PC-3 (cell line): ENCODE measurements at places on chromosomes 12 and 14. TPM values are rescaled to one million over a fixed set of nuclear protein-coding genes. Genes with fewer than 3 reads are reported as not detected.

The TMEM132D gene
- not detected in 2 replicates for total RNA-seq

DNA sequence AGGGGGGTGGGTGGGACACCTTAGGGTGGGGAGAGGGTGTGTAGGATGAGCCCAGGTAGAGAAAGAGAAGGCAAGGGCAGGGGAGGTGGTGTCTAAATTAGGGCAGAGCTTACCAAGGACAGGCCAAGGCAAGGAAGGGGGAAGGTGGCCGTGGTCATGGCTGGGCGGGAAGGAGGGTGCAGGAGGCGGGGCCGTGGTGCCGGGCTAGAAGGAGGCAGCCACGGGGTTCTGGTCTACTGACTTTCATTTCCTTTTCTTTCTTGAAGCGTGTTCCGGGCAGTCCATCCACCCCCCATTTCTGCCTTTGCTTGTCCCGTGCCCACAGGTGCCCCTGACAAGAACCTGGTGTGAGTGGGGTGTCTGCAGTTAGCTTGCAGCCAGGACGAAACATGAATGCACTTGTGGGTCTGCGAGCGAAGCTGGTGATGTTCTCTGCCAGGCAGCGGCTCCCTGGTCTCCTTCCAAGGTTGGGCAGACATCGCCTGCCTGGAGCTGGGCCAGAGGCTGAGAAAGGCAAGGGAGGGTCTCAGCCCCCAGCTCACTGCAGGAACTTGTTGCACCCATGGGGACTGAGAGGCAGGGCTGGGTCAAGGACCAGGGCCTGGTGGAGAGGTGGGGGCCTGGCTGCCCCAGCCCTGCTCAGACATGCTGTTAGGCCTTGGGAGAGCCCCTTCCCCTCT is 58.2 kb downstream of the KIF26A start:
- DNase-seq = no peak
- H3K4me1 ChIP-seq = no peaks in the 10 kb centered on the region
- no peaks in the 10 kb centered on the region for H3K36me3 ChIP-seq

The LBHD2 gene
- total RNA-seq = not detected in 2 replicates

- H3K27ac ChIP-seq = no peak overlapping the region
- peak; percentile 32 for DNase-seq
- no peak overlapping the region for H3K4me3 ChIP-seq
- H3K27me3 ChIP-seq = no peaks in the 10 kb centered on the region
Measured at GRCh38 chr12:76144245-76144549, 59.7 kb upstream of the NAP1L1 start.

GRCh38 chr12:48851883-48852733 is at the start of gene DDX23:
Gene DDX23 (minus strand): TSS chr12:48852163. CDS start chr12:48845782, 6,381 bp downstream.
- peak within 1 kb of the TSS; percentile 60 for H3K27ac ChIP-seq
- peak; percentile 97 for DNase-seq
- H3K36me3 ChIP-seq = no peaks in the 10 kb centered on the region
- peaks cover 17% of the 10 kb centered on the region for H3K4me1 ChIP-seq

GRCh38 chr14:94517248-94517640 is 8.0 kb upstream of the SERPINA12 start:
- H3K4me1 ChIP-seq = no peaks in the 10 kb centered on the region
- H3K27ac ChIP-seq = no peak overlapping the region
- no peak overlapping the region for H3K4me3 ChIP-seq
- H3K27me3 ChIP-seq = peaks cover 7% of the 10 kb centered on the region; the same call in 1 of the 2 replicates
- H3K36me3 ChIP-seq = no peaks in the 10 kb centered on the region

GRCh38 chr12:132448463-132448820 is 41.5 kb upstream of the FBRSL1 start:
- no peaks in the 10 kb centered on the region for H3K36me3 ChIP-seq
- H3K4me1 ChIP-seq = peaks cover 4% of the 10 kb centered on the region; the same call in 1 of the 2 replicates
- no peak for DNase-seq
- no peak overlapping the region for H3K4me3 ChIP-seq
- no peaks in the 10 kb centered on the region for H3K27me3 ChIP-seq

The ZBTB25 gene
- total RNA-seq = 4.0 and 10.7 TPM in 2 replicates

The HRK gene
- total RNA-seq = 0.33 and 0.58 TPM in 2 replicates

The AQP6 gene
- not detected in 2 replicates for total RNA-seq

The ST8SIA1 gene
- total RNA-seq = not detected in 2 replicates

GRCh38 chr12:76636121-76636692 is 76.6 kb upstream of the OSBPL8 start:
- H3K27me3 ChIP-seq = no peaks in the 10 kb centered on the region
- H3K4me3 ChIP-seq = no peak overlapping the region
- peaks cover 49% of the 10 kb centered on the region for H3K4me1 ChIP-seq
- no peaks in the 10 kb centered on the region for H3K36me3 ChIP-seq
- peak overlapping the region; percentile 87 for H3K27ac ChIP-seq
- peak; percentile 74 for DNase-seq

DNA sequence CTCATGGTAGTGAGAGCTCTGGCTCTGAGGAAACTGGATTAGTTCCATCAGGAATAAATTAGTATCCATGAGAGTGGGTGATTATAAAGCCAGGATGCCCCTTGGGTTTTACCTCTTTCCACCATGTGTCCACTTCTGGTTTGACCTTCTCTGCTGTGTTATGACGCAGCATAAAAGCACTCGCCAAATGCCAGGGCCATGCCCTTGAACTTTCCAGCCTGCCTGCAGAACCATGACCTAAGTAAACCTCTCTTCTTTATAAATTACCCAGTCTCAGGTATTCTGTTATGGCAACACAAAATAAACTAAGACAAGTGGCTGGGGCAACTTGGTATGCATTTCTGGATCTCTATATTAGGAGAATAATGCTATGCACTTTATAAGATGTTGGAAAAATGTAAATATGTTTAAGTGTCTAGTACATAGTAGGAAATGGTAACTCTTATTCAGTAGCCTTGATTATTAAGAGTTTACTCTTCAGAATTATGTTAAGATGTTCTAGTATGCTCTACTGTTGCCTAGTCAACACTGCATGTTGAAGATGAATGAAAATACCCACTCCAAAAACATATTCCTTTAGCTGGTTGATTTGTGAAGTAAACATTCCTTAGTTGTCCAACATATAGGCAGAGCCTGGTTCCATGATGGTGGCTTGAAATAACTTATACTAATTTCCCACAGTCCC is 455.6 kb upstream of the TMPO start:
- no peak for DNase-seq
- H3K36me3 ChIP-seq = no peaks in the 10 kb centered on the region
- H3K27ac ChIP-seq = no peak overlapping the region

- H3K4me1 ChIP-seq = 0 out of 2 replicates have a peak, but pooled peaks cover 6% of the 10 kb centered on the region
- H3K27me3 ChIP-seq = no peaks in the 10 kb centered on the region
- no peak overlapping the region for H3K27ac ChIP-seq
- no peaks in the 10 kb centered on the region for H3K36me3 ChIP-seq
- H3K4me3 ChIP-seq = no peak overlapping the region
Measured at GRCh38 chr12:127536833-127537428, 730.0 kb upstream of the TMEM132C start.

GRCh38 chr14:105476831-105477659 is 2.4 kb downstream of the CRIP2 start:
- H3K27me3 ChIP-seq = no peaks in the 10 kb centered on the region
- peak overlapping the region; percentile 82 for H3K4me3 ChIP-seq
- H3K27ac ChIP-seq = peak overlapping the region; percentile 69
- H3K4me1 ChIP-seq = peaks cover 50% of the 10 kb centered on the region
- H3K36me3 ChIP-seq = no peaks in the 10 kb centered on the region
- no peak for DNase-seq

The CACNA1C gene
- total RNA-seq = not detected in 2 replicates

The NANOG gene
- not detected in 2 replicates for total RNA-seq

- H3K4me1 ChIP-seq = peaks cover 8% of the 10 kb centered on the region; the same call in 1 of the 2 replicates
- no peak for DNase-seq
- no peaks in the 10 kb centered on the region for H3K36me3 ChIP-seq
- H3K4me3 ChIP-seq = peak overlapping the region; percentile 13; the same call in 1 of the 2 replicates
- H3K27me3 ChIP-seq = no peaks in the 10 kb centered on the region
Measured at GRCh38 chr14:104108570-104109541, 23.4 kb downstream of the ASPG start.

GRCh38 chr12:14846876-14847580 is 3.7 kb upstream of the ART4 start:
- DNase-seq = no peak
- H3K4me1 ChIP-seq = peaks cover 11% of the 10 kb centered on the region
- no peaks in the 10 kb centered on the region for H3K27me3 ChIP-seq
- no peaks in the 10 kb centered on the region for H3K36me3 ChIP-seq

DNA sequence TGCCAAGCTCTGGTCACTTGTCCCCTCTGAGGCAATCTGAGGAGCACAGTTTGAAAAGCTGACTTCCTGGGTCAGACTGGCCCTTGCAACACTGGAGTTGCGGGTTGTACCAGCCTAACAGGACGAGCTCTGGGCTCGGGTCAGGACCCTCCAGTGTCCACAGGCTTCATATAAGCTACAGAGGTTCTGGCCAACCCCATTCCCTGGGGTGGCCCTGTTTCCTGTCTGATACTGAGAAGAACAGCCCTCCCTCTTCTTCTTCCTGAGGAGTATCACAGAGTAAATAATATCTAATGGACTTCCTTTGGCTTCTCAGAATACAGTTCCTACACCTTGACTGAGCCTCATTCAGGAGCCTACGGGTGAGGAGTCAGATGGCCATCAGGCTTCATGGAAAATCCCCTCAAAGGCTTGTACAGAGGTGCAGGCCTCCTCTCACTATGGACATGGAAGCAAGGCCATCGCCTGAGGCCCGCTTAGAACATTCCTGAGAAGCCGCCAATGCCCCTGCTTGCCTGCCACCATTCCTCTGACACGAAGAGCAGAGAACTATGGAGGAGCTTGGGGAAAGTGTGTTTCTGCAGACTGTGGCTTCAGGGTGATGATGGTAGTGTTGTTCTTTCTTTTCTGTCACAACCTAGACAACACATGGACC is 28.5 kb upstream of the ANO2 start:
- no peak for DNase-seq
- H3K27ac ChIP-seq = no peak overlapping the region
- H3K27me3 ChIP-seq = peaks cover 65% of the 10 kb centered on the region
- no peaks in the 10 kb centered on the region for H3K36me3 ChIP-seq

The SLC7A8 gene
- 0.63 and 3.8 TPM in 2 replicates for total RNA-seq

DNA sequence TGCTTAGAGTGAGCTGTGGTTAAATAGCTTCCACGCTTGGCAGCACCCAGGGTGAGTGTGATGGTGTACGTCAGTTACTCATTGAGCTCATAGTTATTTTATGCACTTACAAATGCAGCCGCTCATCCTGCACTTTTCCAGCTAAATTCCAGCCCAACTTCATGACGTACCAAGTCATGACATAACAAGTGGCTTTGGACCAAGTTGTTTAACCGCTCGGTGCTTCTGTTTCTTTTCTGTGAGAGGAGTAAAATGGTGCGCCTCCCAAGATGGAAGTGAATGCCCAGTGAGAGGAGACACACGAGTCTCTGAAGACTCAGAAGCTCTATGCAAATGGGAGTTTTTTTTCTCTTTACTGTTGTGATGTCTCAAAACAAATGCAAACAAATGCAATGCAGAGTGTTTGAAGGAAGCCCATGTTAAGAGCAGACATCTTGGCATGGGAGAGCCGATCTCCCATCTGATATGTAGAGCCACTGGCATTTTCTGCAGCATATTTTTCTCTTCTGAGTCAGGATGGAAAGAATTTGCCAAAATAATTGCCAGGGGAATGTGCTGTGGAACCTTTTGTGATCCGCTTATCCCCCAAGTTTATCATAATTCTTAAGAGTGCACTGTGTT is 72.2 kb downstream of the FBXW8 start:
- H3K27me3 ChIP-seq = no peaks in the 10 kb centered on the region
- H3K27ac ChIP-seq = no peak overlapping the region
- DNase-seq = no peak
- H3K36me3 ChIP-seq = no peaks in the 10 kb centered on the region

- H3K4me3 ChIP-seq = no peak overlapping the region
- no peaks in the 10 kb centered on the region for H3K4me1 ChIP-seq
- H3K27ac ChIP-seq = no peak overlapping the region
- no peaks in the 10 kb centered on the region for H3K27me3 ChIP-seq
- H3K36me3 ChIP-seq = no peaks in the 10 kb centered on the region
- no peak for DNase-seq
Measured at GRCh38 chr14:78335531-78335930, 165.4 kb downstream of the NRXN3 start.

- no peaks in the 10 kb centered on the region for H3K4me1 ChIP-seq
- H3K27ac ChIP-seq = no peak overlapping the region
- no peaks in the 10 kb centered on the region for H3K36me3 ChIP-seq
- DNase-seq = no peak
Measured at GRCh38 chr14:37413504-37414003, 181.5 kb downstream of the FOXA1 start.

DNA sequence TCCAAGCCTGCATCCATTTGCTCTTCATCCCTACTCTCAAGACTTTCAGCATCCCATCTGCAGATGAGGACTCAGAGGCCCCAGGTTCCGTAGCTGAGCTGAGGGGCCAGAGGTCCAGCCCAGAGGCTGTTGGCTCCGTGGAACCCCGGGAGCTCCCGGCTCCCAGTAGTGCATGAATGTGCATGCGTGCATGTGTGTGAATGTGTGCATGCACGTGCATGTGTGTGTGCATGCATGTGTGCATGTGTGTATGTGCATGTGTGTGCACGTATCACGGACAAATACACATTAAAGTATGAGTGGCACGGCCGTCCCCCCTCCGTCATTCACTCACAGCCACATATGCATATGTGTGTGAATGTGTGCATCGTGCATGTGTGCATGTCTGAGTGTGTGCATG is 149.9 kb downstream of the KIF26A start:
- no peak for DNase-seq
- no peak overlapping the region for H3K27ac ChIP-seq
- no peaks in the 10 kb centered on the region for H3K36me3 ChIP-seq
- H3K4me3 ChIP-seq = no peak overlapping the region
- H3K4me1 ChIP-seq = no peaks in the 10 kb centered on the region
- H3K27me3 ChIP-seq = peaks cover 15% of the 10 kb centered on the region
